ENCODE measurements at places on chromosomes 6 and 20.

DNA sequence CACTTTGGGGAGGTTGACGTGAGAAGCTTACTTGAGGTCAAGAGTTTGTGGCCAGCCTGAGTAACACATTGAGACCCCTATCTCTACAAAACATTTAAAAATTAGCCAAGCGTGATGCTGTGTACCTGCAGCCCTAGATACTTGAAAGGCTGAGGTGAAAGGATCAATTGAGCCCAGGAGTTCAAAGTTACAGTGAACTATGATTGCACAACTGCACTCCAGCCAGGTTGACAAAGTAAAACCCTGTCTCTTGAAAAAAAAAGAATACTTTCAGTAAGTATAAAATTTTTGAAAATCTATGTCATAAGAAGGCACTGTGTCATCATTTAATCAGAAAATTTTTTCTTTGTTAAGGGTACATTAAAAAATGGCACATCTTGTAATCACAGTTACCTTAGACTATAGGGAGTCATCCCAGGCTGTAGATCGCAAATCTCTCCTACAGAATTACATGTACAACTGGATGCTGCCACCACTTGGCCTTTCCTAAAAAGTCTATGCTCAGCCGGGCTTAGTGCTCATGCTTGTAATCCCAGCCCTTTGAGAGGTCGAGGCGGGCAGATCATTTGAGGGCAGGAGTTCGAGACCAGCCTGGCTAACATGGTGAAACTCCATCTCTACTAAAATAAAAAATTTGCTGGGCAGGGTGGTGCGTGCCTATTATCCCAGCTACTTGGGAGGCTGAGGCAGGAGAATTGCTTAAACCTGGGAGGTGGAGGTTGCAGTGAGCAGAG is 17.0 kb upstream of the MRS2 start:
- DNase-seq = no peak

DNA sequence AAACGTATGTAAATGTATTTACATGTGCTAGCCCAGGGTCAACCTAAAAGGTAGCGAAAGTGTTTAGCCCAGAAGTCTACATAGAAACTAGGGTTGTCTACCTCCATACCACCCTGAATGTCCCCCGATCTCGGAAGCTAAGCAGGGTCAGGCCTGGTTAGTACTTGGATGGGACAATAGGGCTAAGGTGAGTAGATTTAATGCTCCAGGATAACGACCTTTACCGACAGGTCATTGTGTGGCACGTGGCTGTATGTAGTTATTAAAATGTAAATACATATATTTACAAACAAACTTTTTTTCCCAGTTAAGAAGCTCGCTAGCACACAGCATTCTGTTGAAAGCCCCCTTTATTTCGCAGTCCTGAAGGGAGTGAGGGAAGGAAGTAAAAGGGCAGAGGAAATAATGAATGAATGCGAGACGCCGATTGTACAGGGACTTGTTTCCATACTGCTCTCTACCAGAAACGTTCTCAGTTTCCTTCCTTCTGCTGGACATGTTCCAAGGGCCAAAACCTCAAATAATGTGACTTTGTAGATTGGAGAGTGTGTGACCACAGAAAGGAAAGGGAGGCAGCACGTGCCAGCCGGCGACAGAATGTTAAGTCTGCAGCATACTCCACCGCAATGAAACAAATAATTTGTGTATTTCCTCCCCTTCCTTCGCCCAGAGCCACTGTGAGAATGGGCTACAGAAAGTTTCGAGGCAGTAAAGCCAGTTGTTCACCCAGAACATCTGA is 612 bp downstream of the ADAT2 start:
- no peak for DNase-seq

DNA sequence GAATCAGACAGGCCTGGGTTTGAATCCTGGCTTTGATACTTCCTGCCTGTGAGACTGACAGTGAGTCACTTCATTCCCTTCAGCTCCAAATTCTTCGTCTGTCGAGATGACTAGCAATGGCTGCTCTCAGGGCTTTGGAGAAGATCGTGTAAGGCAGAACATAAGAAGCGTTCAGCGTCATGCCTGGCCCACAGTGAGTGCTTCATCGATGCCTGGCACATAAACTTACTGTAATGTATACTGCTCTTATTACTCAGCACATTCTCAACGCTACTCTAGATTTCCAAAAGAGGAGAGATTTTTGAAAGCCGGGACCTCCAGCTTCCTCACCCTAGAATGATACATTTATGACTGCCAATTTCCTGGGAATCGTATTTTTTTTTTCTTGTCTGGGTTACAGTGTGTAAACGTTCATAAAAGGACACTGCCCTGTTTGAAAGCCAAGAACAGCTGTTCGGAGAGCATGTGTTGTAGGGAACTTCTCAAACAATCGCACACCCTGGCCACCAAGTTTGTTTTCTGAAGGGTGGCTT is 16.2 kb upstream of the BCAS1 start:
- DNase-seq = no peak

- DNase-seq = no peak
Measured at GRCh38 chr6:152399399-152399798, 237.8 kb downstream of the SYNE1 start.

DNA sequence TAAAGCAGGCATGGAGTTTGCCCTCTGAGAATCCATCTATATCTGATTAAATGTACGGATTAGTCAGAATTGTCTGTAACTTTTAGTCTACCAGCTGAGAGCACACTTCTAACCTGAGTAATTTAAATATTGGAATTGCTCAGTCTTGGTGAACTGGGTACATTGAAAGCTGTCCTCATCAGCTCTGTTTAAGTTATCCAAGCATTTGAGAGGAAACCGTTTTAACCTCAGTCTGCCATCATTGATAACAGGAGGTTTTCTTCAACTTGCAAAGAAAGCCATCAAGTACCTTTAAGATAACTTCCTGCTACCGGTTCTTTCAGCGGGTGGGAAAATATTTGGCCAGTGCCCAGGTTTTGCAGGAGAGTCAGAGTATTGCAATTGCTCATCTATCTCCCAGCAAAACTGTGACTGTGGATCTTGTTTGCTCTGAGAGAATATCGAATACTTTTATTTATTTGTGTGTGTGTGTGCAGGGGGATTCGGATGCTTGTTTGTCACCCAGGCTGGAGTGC is 31.1 kb upstream of the F13A1 start:
- no peak for DNase-seq

DNA sequence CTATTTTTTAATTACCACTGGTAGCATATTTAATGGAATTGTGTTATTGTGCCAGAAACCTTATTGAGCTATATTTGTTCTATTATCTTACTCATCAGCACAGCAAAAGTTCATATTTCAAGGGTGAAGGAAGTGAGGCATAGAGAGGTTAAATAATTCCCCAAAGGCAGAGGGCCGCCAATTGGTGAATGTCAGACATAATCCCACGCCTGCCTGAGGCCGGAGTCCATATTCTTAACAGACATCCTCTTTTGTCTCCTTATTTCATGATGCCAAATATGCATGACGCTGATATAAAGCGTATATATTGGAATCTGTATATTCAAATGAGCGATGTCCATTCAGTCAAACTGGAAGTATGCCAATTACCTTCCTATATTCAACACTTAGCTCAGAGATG is 505.0 kb upstream of the SLC35B3 start:
- no peak for DNase-seq

DNA sequence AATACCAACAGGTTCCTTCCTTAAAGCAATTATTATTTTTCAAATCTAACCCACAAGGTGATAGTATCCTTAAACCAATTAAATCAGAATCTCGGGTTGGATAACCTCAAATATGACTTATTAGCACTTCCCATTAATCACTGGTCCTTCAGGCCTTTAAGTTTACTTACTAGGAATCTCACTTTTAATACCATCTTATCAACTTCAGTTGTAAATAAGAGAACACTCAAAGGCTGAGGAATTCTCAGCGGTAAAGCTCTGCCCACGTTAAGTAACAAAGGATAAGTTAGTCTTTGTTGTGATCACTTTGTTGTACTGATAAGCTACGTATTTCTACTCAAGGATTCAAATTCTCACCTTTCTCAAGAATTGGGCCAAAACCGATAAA is 82.0 kb downstream of the OR2B2 start:
- no peak for DNase-seq

DNA sequence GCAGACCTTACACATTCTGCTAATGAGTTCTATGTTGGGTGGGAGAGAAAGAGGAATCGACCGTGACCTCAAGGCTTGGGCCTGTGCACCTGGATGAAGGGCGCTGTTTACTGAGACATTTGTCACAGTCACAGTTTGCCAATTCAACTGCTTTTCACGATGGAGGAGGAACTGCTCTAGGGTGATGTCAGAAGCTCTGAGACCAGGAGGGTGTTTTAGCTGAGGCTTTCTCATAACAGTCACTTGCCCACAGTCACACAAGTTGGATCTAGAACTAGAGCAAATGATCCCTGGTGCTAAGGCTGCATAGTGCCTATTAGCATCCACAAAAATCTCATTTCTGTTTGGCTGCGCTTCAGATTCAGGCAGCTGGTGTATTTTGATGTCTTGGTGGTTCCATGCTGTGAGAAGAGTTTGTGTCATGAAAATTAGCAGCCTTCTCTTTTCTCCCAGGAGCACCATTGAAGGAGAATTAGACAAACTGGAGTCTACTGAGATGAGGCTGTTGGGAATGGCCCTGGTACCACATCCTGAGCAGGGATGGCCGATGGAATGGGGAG is 83.3 kb upstream of the TGM3 start:
- DNase-seq = no peak

- DNase-seq = peak; percentile 54
Measured at GRCh38 chr6:146871611-146872425, 273.0 kb downstream of the ADGB start.

DNA sequence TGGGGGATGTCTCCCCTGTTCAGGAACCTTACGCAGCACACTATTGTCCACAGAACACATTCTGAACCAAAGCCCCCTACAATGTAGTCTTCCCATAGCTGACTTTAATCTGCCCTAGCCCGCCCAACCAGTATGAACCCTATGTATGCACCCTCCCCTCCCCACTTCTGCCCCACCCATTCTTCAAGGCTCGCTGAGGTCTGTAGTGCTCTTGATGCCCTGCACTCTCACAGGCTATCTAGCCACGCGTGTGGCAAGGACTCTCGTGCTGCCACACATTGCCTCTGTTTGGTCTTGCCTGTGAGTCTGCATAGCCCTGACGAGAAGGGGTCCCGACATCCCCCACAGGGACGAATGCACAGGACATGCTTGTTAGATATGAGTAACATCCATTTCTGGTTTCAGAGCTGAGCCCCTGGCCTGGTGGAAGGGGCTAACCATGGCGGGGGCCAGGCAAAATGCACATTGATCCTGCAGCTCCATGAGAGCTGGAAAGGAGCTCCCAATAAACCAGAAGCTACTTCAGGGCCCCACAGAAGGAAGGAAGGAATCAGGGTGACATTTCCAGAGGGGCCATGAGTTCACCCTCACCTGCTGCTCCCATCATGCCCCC is 22.6 kb downstream of the MOCS1 start:
- DNase-seq = no peak

DNA sequence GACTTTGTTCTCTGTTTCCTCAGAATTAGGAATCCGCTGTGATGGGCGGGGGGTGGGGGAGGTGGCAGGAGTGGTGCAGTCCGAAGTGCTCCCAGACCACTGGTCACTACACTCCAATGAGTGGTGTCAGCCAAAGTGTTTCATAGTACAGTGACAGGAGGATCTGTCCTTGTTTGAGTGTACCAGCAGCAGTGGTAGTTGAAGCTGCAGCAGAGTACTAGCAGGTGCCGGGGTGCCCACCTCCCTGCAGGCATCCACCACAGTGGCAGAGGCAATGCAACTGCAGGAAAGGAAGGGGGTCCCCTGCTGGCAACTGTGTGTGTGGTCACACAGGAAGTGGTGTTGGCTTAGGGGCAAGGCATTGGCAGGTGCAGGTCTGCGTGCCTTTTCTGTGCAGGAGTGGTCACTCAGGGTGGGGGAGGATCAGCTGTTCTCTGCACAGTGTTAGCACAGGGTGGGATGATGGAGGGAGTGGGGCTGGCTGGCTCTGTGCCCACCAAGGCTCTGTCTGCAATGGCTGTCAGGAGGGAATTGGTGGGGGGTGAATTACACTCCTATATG is 9.7 kb downstream of the HLA-DOB start:
- no peak for DNase-seq

GRCh38 chr6:162943369-162943768 is 215.6 kb downstream of the PACRG start:
- DNase-seq = no peak

GRCh38 chr20:15171016-15171415 is 833.6 kb upstream of the FLRT3 start:
- DNase-seq = no peak

DNA sequence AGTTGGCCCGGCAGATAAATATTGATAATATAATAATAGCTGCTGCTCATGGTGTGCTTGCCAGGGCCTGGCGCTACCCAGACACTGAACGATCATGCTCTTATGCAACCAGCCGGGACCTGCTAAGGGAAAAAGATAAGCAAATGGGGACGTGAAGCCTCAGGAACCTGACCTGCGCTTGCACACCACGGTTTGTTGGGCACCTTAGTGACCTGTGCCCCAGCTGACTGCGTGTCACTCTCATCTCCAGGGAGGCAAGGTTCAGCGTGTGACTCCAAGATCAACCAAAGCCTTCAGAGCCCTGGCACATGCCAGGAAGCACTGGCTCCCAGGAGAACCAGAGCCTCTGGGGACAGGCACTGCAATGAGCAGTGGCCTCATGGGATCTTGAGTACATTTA is 111.1 kb downstream of the AGPAT4 start:
- no peak for DNase-seq

- DNase-seq = no peak
Measured at GRCh38 chr6:53612651-53613050, 52.9 kb downstream of the KLHL31 start.

Measured in NCI-H1417 treated with DMSO at 0.1 percent for 48 hours (cell line).